ENCODE measurements at places on chromosomes 7 and 10.

DNA sequence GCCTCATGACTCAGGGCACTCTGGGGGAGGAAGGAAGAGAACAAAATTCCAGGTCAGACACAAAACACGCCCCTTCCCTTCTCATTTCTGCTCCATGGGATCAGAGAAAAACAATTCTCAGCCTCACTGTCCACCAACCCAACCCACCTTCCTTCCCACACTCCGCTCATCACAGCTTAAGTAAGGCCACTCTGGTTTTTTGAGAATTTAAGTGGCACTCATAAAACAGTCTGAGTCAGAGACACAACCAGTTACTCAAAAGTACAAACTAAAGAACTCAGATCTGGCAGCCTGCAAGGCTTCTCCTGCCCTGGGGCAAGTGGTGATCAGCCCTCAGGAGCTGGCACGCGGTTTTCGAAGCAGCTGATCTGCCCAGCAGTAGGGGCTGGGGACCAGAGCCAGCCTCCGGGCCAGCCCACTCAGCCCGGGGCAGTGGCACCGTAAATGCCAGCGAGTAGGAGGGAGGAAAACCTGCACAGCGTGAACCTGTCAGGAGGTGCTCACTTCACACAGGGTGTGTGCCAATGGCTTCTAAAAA, 39.1 kb upstream of the ABLIM1 start:
- DNase-seq, result no peak

GRCh38 chr10:99945263-99945662, 64.5 kb downstream of the DNMBP start:
- DNase-seq, result peak; percentile 61

DNA sequence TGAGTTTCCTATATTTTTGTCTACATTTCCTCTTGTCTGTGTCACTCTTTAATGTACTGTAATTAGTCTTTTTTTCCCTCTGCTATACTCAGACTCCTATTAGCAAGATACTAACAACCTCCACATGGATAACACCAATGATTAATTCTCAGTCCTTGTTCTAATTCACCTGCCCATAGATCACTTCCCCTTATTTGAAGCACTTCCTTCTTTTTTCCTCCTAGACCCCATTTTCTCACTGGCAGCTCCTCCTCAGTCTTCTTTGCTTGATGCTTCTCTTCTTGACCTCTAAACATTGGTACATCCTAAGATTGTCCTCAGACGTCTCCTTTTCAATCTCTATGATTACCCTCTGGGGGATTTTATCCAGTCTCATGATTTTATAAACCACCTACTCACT, 98.2 kb upstream of the IMMP2L start:
- DNase-seq, result no peak

DNA sequence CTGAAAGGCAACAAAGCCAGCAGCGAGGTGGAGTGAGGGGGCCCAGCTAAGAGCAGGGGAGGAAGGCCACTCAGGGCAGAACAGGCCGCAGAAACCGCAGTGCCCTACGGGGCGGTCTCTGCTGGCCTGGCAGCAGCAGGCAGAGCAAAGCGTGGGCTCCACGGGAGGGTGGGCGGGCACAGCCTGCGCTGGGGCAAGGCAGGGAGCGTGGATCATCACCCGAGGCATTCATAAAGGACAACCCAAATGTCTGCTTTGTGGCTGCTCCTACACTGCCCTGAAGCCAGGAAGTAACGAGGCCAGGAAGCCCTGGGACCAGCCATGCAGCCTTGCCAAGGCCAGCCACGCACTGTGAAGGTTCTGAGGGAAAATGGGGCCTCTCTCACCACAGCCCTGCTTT, 127.5 kb downstream of the MAD1L1 start:
- DNase-seq, result no peak

GRCh38 chr7:145092766-145093165, 256.9 kb upstream of the TPK1 start:
- DNase-seq, result peak; percentile 11

GRCh38 chr10:127119936-127120335, 76.5 kb downstream of the INSYN2A start:
- no peak for DNase-seq

DNA sequence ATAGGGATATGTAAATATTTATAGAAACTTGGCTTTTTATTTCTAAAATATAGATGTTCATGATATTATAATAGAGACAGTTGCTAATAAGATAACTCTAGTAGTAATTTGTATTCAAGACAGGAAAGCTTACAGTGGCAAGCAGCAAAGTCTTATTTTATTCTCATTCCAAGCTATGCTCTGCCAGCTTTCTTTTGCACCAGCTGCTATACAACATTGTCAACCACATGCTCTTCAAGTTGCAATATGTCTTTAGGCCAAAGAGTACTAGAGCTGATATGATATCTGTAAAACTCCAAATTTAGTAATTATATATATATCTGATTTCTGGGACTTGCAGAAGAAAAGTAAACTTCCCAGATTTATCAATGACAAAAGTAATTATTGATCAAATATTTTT, 350.1 kb downstream of the HGF start:
- no peak for DNase-seq

DNA sequence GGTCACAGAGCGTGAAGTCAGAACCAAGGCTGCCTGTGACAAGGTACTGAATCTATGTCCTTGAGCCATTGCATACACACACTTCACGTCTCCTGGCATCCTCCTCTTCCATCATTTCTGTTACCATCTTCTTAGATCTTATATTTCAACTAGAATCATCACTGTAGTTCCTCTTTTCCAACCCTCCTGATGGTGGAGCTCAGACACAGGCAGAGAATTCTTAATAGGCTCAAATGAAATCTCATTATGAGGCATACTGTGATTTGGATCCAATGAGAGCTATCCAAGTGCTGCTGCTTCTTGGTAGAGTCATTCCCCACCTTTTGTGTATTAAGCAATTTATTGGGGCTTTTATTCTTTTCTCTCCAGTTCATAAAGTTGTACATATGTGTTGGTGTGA, 113.2 kb downstream of the CALCR start:
- DNase-seq, result no peak

GRCh38 chr7:139367438-139368155, 7.9 kb downstream of the LUC7L2 start:
- DNase-seq, result no peak

- DNase-seq, result no peak
Measured at GRCh38 chr10:76975126-76975525, 662.5 kb downstream of the KCNMA1 start.

GRCh38 chr10:74394416-74394969, 243.5 kb downstream of the ADK start:
- DNase-seq, result no peak

DNA sequence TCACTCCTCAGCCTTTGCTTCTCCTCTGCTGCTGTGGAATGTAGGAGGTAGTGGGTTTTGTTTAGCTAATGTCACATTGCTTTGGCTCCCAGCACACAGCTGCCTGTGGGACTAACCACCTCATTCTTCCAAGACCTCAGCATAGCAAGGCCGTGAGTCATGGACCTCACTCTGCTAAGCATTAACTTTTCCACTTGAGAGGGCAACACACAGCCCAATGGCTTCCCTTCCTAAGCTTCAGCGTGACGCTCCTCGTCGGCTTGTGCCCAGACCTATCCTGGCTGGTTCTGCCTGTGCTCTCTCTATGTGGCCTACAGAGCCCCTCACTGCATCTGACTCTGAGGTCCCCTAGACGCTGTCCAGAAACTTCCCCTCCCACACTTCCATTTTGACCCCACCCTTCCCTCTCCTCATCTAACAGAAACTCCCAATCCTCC, 23.3 kb downstream of the MYOF start:
- DNase-seq, result peak; percentile 80

- no peak for DNase-seq
Measured at GRCh38 chr7:128253701-128254100, 12.6 kb downstream of the LEP start.

GRCh38 chr10:71923138-71923692, 41.0 kb upstream of the CHST3 start:
- DNase-seq, result no peak

DNA sequence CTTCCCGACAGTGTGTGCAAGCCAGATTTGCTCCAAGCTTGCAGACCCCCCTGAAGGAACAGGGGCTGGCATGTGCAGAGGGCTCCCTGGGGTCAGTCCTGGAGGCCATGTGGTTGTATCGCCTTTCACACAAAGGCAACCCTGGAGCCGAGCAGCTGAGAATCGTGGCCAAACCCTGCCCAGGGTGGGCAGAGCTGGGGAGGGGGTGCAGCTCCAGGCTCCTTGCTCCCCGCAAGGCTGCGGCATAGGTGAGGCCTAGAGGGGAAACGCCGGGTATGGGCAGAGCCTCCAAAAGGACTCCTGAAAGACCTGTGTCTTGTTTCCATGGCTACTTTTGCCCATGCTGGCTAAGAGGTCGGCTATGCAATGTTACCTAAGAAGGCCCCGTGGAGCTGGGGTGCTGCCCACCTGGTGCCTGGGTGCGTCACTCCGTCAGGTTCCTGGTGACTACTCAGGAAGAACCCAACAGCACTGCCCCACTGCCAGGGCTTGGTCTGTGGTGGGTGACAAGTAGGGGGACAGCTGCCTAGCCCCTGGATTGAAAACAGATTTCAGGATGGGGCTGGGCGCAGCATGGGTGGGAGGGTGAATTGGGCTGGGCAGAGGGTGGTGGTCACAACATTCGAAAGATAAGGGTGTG, 171.0 kb upstream of the SHH start:
- DNase-seq, result no peak

GRCh38 chr10:3420527-3421469, 248.2 kb upstream of the PITRM1 start:
- DNase-seq, result no peak

GRCh38 chr10:125151553-125152449, 8.6 kb downstream of the CTBP2 start:
- DNase-seq, result no peak

DNA sequence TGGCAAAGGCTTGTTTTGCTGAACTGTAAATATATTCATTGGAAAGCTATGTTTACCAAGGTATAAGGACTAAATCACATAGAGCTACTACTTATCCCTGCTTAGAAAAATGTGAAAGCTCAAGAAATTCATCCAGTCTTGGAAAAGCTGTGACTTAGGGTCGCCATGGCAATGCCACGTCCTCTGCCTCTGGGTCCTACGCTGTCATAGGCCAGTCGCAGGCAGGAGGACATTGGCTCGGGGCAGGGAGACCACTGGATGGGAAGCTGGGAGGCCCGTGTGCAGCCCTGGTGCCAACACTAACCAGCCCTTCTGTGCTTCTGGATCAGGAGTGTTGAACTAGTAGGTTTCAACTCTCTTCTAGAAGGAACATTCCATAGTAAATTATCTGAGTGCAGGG, 67.3 kb upstream of the PDZD8 start:
- no peak for DNase-seq

GRCh38 chr7:95095259-95095965, 188.0 kb downstream of the PPP1R9A start:
- no peak for DNase-seq

DNA sequence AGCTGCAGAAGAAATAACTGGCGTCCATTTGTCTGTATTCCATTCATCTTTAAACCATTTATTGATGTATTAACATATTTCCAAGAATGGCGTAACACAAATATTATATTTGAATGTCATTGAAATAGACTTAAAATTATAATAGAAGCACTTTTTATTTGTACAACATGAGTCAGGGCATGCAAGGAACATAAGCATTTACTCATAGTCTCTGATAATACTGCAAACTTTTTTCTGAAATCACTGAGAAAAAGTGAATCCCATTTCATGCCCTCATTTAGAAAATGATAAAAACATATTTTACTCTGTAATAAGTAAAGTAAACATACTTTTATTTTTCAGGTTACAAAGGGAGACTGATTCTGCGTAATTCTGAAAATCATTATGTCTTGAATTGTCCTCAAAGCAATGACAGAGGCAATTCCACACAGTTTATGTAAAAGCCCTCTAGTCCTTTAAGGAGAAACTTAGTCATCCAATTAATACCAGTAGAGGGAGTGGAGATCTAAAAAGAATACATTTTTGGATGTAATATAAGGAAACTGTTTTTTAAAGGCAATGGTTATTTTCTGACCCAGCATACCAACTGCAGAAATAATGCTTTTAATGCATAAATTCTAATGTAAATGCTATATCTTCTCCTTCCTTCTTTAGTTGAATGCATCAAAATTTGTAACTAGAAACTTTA, 58.1 kb downstream of the AGMO start:
- DNase-seq, result no peak

DNA sequence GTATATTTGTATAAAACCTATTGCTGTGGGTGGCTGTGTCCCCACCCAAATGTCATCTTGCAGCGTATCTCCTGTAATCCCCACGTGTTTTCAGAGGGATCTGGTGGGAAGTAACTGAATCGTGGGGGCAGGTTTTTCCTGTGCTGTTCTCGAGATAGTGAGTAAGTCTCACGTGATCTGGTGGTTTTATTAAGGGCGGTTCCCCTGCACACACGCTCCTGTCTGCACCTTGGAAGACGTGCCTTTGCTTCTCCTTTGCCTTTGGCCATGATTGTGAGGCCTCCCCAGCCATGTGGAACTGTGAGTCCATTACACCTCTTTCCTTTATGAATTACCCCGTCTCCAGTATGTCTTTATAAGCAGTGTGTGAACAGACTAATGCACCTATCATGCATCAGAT, 97.6 kb downstream of the DYNC2I1 start:
- no peak for DNase-seq

DNA sequence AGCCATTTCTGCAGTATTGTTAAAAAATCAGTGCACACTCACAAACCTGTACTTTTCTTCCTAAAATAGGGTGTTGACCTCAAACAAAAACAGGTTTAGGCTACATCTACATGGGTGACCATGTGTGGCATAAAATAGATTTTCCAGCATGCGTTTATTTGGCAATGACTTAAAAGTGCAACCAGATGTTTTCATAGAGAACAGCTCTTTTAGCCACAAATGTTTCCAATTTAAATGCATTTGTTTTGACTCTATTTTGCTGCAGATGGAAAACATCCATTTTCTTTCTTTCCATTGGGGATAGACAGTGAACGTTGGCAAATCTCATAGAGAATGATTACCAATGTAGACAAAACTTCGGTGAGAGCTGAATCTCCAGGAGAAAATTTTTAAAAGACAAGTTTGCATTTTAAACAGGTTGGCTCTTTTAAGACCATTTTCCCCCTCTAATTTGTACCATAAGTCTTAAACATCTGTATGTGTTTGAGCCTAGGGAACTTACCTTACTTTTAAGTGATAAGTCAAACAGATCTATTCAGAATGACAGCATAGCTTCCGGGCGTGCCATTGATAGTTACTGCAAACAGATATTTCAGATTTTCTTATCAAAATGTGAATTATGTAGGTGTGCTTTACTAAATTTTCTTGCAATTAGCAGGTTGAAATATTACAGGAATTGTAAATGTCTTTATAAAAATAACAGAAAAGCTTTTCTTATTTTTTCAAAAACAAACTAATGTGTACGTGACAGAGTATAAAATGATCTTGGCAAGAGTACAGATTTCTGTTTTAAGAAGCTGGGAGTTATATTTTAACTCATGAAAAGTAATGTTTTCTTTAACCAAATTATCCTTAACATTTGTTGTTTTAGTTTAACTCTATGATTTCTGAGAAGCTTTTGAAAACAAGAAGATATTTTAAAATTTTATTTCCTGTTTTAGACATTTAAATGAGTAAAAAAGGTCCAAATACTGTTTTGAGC, 144.9 kb downstream of the HGF start:
- peak; percentile 62 for DNase-seq
